ENCODE measurements at places on chromosomes 3 and 15. TPM values are rescaled to one million over a fixed set of nuclear protein-coding genes. Genes with fewer than 3 reads are reported as not detected.

The LTK gene
- total RNA-seq = 0.58 TPM

The CNTN6 gene
- not detected for total RNA-seq

The TARS3 gene
- total RNA-seq = 24.6 TPM

The NIT2 gene
- total RNA-seq = 14.1 TPM

The LPCAT4 gene
- 12.8 TPM for total RNA-seq

The UBAP1L gene
- 1.5 TPM for total RNA-seq
